ENCODE measurements at places on chromosomes 7 and 10.

DNA sequence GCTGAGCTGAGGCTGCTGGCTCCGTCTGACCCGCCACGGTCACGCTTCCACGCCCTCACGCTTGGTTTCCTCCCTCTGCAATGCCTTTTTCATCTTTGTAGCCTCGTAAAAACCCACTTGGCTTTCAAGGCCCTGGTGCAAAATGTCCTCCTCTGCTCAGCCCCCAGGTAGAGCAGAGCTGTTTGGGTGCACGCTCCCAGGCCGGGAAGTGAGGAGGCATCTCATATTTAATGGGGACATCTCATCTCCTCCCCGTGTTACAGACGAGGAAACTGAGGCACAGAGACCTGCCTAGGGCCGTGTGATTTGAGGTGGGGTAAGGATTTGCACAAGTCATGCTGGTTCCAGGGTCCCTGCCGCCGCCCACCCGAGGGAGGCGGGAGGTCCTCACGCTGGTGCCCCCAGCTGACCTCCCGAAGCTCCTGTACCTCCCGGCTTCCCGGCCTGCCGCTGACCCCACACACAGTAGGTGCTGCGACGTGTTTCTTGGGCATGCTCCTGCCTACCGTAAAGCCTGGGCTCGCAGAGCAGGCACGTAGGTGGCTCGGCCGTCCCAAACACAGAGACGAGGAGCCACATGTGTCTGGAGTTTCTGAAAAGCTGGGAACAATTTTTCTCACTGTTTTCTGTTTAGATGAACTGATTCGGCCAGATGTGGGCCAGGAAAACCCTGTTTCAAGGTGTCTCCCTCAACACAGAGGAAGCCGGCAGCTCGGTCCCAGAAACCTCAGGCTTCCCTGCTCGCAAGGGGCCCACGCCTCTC lies 11.5 kb downstream of the FOXL3 start:
- peak; percentile 57 for DNase-seq

DNA sequence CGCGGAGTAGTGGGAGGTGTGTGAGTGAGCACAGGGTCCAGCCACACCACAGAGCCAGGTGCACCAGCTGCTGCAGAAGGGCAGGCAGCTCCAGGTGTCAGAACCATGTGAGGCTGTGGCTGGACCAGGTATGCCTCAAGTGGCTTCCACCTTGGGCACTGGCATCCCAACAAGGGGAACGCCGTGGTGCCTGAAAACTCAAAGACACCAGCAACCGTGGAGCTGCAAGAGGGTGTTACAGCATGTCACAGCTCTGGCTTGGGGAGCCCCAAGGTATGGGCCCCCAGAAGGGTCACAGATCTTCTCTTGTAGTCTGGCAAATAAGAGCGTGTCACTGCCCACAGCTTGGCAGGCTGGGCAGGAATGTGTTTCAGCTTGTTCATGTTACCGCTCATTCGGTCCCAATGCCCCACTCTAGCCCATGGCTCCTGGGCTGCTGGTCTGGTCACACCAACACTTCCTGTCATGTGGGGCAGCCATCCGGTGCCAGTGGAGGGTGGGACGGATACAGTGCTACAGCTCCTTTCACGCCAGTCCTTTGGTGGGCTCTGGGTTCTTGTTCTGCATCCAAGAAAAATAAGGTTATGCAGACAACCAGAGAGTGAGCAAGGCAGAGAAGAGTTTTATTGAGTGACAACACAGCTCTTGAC lies 29.8 kb downstream of the STRA8 start:
- DNase-seq: no peak

DNA sequence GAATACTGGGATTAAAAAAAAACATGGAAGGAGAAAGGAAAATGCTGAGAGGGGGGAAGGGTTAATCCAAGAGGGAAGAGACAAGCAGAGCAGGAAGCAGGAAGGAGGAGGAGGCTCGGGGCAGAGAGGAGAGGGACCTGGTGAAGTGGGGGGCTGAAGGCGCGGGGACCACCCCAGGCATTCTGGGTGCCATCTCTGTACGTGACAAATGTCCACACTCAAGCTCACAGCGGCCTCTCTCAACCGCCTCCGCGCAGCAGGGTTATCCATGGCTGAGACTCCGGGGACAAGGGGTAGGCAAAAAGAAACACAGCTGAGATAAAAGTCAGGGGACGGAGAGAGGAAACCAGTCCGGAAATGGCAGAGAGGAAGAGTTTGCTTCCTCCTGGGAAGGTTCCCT lies 33.9 kb downstream of the EN2 start:
- no peak for DNase-seq

- DNase-seq: no peak
These were observed 24.2 kb upstream of the PRR15 start for GRCh38 chr7:29539471-29539870.

GRCh38 chr10:33055625-33056024 lies 97.6 kb upstream of the ITGB1 start:
- no peak for DNase-seq

- no peak for DNase-seq
These were observed 53.5 kb upstream of the ARHGAP21 start for GRCh38 chr10:24777196-24777595.

- no peak for DNase-seq
These were observed 874.2 kb downstream of the KCNMA1 start for GRCh38 chr10:76763376-76763775.

DNA sequence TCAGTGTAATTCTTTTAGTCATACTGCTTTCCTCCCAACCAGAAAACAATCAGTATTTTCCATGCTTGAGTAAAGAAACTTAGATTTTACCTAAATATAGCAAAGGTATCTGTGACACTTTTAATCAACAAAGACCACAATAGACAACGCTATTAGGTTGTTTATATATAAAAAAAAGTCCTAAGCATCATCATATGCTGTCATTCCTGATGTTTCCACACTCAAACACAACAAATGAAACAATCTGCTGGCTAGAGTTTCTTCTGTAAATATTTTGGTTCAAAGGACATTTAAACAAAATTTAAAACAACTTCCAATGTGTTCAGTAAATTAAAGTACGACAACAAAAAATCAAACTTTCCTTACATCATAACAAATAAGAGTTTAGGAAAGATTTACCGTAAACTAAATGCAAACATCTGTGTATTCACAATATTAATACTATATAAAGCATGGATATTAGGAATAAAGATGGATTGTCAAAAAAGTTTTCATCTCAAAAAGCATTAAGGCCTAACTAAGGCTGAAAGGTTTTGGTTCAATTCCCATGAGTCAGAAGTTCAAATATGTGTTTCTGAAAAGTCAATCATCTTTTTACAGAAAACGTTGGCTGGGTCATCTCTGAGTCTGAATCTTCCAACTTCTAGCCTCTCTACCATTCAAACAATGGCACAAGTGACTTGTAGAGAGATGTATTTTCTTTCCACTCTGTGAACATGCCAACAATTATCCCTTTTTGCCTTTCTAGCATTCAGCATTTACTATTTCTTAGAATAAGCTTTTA lies 157.1 kb downstream of the CRPPA start:
- DNase-seq: no peak

DNA sequence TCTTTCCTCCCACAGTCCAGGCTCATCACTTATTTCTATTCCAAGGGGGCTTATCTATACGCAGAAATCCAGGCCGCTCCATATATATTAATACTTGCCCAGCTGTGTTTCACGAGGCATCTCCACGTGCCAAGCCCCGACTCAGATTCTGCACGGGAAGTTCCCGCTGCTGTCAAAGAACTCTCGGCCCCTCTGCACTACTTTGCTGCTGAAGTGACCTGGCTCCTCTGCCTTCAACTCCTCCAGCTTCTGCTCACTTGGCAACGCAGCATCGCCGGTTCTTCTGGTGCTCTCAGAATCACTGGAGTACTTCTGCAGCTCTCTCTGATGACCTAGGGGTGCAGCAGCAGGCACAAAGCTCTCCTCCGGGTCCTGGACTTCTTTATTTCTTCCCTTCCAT lies 9.7 kb upstream of the CHST12 start:
- no peak for DNase-seq

DNA sequence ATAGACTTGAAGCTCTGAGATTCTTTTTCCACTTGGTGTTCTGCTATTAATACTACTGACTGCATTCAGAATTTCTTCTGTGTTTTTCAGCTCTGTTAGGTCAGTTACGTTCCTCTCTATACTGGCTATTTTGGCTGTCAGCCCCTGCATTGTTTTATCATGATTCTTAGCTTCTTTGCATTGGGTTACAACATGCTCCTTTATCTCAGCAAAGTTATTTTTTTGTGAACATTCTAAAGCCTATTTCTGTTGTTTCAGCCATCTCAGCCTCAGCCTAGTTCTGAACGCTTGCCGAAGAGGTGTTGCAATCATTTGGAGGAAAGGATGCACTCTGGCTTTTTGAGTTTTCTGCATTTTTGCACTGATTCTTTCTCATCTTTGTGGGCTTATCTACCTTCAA lies 201.5 kb upstream of the GNAI1 start:
- DNase-seq: no peak

DNA sequence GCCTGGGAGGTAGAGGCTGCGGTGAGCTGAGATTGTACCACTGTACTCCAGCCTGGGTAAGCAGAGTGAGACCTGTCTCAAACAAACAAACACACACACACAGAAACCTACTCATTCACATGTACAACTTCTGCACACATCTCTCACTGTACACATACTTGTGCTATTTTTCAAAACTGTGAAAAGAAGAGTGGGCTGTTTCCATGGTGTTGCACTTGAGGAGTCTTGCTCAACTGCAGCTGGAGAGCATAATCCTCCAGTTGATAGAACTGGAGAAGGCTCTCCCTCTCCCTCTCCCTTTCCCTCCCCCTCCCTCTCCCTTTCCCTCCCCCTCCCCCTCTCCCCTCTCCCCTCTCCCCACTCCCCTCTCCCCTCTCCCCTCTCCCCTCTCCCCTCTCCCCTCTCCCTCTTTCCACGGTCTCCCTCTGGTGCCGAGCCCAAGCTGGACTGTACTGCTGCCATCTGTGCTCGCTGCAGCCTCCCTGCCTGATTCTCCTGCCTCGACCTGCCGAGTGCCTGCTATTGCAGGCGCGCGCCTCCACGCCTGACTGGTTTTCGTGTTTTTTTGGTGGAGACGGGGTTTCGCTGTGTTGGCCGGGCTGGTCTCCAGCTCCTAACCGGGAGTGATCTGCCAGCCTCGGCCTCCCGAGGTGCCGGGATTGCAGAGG lies 43.7 kb upstream of the DLD start:
- no peak for DNase-seq

- no peak for DNase-seq
These were observed 98.0 kb downstream of the KAT6B start for GRCh38 chr10:74924251-74924963.

DNA sequence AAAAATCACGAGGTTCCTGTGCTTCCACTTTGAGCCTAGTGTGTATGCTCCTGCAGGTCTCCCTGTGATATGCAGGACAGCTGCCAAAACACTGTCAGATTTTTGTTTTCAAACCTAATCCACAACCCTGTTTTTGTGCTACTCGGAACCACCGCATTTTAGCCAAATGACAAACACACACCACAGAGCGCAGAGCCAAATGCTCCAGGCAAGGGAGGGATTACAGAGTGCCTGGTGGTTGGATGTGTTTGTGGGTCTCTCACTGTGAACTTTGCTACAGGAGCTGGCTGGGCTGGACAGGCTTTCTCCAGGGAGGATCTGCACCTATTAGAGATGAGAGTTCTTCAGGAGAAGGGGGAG lies 5.7 kb upstream of the RBM28 start:
- DNase-seq: no peak

DNA sequence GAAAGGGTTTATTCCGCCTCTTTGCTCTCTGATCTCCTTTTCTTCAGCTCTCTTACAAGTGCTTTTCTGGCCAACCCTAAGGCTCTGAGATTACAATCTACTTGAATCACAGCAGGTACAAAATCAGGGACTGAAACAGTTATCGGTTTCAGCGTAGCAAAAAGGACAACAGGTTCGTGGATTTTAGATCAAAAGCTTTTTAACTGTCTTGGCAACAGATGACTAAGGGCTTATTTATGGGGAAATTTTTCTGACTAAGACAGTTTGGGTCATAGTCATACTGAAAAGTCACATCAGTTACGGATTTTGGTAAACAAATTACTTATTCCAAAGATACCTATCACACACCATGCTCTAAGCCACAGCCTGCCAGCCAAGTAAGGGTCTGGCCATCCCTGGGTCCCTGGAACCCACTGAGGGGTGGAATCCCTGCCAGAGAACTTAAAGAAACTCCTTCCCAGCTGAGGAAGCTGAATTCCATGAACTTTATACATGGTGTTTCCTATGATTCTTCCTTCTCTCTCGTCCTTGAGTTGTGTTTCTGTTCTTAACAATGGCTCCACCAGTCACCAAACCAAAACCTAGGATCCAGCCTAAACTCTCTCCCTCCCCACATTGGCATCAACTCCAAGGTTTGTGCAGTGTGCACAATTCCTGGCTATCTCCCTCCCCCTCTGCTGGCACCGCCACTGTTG lies 169.3 kb downstream of the FAM107B start:
- DNase-seq: no peak

DNA sequence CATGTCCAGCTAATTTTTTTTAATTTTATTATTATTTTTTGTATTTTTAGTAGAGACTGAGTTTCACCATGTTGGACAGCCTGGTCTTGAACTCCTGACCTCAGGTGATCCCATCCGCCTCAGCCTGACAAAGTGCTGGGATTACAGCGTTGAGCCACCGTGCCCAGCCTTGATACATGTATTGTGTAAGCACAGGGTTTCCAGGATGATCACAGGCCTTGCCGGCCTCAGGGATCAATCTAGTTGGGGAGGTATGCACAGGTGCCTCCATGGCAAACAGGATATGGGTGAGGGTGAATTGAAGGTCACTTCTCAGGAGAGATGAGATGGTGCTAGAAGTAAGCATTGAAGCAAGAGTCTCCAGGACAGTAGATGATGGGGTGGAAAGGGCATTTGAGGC lies 5.5 kb downstream of the MRPS17 start:
- no peak for DNase-seq

GRCh38 chr7:100372256-100372655 lies 1.0 kb upstream of the PILRA start:
- peak; percentile 76 for DNase-seq

GRCh38 chr7:24911213-24911603 lies 68.8 kb downstream of the OSBPL3 start:
- no peak for DNase-seq

GRCh38 chr7:130095812-130096211 lies 25.5 kb downstream of the KLHDC10 start:
- DNase-seq: no peak

DNA sequence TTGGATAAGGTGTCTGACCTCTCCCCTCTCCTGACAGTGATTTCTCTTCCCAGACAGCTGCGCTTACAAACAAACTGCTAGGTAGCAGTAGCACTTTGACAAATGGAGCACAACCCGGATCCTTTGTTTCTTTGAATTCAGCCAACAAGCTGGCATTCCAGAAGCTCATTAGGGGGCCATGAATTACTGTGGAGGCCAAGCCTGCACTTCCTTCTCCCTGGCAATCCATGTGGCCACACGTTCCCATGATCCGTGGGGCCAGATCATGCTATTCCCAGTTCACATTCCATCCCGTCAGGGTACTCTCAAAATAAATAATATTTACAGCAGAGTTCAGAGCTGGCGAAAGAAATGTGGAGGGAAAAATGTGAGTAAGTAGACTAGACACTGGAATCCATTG lies 172.4 kb downstream of the PRPF18 start:
- no peak for DNase-seq

- no peak for DNase-seq
These were observed 70.2 kb downstream of the EVX1 start for GRCh38 chr7:27312820-27313219.

- peak; percentile 82 for DNase-seq
These were observed 44.8 kb downstream of the MYOF start for GRCh38 chr10:93437086-93437945.

GRCh38 chr10:91073286-91073979 lies 147.0 kb upstream of the PCGF5 start:
- DNase-seq: no peak

GRCh38 chr10:14659626-14660196 lies 115.0 kb downstream of the FAM107B start:
- DNase-seq: peak; percentile 69

- no peak for DNase-seq
These were observed 262.5 kb downstream of the TRIL start for GRCh38 chr7:28695300-28696295.
